Hematopoietic multipotent progenitor cell (in vitro differentiated cells): ENCODE measurements at places on chromosomes 1 and 21. TPM values are rescaled to one million over a fixed set of nuclear protein-coding genes. Genes with fewer than 3 reads are reported as not detected.

ACKR1 gene
- 0.27 TPM for total RNA-seq

OPTC gene
- not detected for total RNA-seq

DNA sequence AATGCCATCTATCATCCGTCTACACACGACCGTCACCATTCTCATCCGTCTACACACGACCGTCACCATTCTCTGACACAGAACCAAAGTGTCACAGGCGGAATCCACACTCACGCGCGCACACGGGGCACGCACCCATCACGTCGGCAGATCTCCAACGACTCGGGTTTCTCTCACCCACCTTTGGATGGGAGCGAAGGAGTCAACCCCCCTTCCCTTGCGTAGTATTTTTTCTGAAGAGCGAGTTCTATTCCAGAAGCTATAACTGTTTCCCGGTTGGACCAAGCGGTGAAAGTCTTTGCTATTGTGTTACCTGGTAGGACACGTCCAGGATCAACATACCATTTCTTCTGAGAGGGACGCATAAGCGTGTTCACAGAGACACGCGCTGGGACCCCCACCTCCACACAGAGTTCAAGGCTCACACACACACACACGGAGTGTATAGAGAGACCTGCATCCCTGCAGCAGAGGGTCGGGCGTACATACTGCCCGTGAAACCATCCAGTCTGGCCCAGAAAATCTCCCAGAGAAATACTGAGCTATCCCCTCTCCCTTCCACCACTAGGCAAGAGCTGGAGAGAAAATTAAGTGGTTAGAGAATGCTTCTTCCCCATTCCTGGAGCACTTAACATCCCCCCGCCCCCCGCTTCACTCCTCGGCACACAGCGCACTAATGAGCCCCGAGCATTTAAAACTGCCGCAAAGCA lies 741 bp downstream of the DUSP10 start:
- DNase-seq = peak; percentile 47

- no peak for DNase-seq
Observed at GRCh38 chr1:22166439-22166838, 23.5 kb upstream of the WNT4 start.

- DNase-seq = no peak
Observed at GRCh38 chr1:167661527-167662426, 31.7 kb downstream of the RCSD1 start.

DNA sequence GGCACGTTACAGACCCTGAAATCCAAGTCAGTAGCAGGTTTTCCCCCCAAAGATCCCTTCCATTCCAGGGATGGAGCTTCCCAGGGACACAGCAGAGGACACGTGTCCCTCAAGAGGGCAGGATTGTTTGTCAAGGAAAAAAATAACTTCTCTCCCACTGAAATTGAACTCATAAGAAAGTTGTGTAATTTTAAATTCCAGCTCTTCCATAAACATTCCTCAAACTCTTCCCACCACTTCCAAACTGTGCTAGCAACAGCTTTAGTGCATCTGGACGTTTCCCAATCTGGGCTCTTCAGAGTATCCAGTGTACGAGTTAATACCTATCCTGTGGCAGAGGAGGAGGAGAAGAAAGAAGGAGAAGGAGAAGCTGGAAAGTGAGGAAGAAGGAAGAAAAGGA lies 79.6 kb downstream of the PSMG1 start:
- DNase-seq = no peak
